ENCODE measurements at places on chromosomes 6 and 20.

GRCh38 chr20:6559791-6560190 is 207.7 kb upstream of the BMP2 start:
- no peak for DNase-seq

- DNase-seq = no peak
These were observed 11.6 kb upstream of the CD164 start for GRCh38 chr6:109393886-109394281.

GRCh38 chr6:16933961-16934360 is 167.9 kb upstream of the STMND1 start:
- no peak for DNase-seq

GRCh38 chr6:109327491-109327890 is 54.8 kb downstream of the CD164 start:
- DNase-seq = no peak

Data from SIG-M5 (cell line).